NCI-H526 (cell line): ENCODE measurements at places on chromosomes 11 and 22.

GRCh38 chr22:30606455-30607299 is at the start of gene TCN2:
Gene TCN2 (plus strand): TSS chr22:30607174. CDS start chr22:30607332, 158 bp downstream.
- DNase-seq, result peak; percentile 21

GRCh38 chr22:46150655-46151477 is 540 bp downstream of the PPARA start:
- peak; percentile 51 for DNase-seq

DNA sequence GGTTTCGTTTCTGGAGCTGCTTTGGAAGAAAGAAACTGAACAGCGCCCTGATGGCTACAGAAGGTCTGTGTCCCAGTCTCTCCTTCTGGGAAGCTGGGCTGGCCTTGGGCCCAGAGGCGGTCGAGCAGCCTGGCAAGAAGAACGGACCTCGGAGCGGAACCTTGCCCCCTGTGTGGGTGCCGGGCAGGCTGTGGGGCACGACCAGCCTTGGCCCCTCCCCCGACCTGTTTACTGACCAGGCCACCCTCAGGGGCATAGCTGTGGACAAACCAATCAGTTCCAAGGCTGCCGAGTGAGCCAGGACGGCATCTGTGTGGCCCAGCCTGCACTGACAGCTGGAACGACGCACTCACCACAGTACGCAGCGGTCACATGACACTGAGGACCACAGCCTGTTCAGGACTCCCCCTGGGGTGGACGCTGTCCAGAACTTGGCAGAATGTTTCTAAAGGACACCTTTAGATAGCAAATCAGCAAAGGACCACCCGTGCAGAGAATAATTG is 7.2 kb downstream of the PIM3 start:
- no peak for DNase-seq

DNA sequence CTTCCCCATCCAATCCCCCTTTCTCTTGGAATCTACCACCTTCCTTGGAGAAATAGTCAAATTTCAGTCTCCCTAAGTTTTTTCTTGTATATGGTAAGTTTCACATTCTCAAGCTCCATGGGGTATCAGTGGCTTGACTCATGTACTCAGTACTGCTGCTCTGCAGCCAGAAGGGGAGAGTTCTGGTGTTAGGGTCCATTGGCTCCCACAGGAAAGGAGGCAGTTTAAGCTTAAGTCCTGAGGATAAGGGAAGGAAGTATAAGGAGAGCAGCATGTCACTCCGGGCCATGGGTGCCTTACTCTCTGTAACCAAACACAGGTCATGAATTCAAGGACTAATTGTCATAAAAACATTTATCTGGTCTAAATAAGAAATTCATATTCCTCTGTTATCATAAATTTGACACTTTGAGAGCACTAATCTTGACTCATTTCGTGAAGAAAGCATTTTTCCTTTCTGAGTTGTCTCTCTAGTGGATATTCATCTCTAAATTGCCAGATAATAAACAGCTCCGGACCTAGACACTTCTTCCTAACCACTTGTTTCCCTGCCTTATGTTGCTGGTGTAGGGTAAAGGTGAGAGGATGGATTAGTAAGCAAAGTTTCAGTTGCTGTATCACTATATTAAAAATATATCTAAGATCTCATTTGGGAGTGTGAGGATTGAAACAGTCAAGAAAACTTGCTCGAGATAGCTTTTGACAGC is 20.1 kb upstream of the SORL1 start:
- DNase-seq, result no peak

GRCh38 chr11:65611028-65611757 is 2.8 kb downstream of the MAP3K11 start:
- no peak for DNase-seq

- DNase-seq, result no peak
Measured at GRCh38 chr11:67045314-67045713, 11.3 kb upstream of the RHOD start.

- DNase-seq, result no peak
Measured at GRCh38 chr22:39991159-39991860, 3.4 kb upstream of the FAM83F start.

DNA sequence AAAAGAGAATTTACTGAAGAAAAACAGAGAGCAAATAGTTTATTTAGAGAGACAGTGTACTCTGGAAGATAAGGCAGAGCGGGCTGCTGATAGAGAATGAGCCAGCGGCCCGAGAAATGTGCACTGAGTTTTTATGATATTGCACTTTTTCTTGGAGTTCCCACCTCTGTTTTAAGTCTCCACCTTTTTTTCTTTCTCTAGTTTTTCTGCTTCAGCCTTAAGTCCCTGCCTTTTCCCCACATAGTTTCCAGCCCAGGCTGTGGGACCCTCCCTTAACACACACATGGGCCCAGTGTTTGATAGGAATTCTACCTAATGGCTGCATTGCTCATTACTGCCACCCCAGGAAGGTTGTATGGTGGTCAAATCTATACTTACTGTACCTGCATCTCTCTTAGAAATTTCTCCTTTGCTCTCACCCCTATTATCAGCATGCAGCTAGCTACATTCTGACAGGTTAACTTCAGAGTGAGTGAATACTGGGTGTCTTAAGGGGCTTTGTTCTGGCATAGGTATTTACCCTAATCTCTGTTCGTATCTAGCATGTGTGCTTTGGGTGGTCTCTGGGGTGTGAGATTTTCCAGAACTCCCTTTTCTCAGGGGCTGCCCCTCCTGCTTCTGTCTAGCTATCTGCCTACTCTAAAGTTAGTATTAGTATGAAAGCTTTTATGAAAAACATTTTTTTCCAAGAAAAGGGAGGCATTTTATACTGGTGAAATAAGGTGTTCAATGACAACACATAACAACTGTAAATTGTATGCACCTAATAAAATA is 127.3 kb upstream of the TOP3B start:
- DNase-seq, result no peak

DNA sequence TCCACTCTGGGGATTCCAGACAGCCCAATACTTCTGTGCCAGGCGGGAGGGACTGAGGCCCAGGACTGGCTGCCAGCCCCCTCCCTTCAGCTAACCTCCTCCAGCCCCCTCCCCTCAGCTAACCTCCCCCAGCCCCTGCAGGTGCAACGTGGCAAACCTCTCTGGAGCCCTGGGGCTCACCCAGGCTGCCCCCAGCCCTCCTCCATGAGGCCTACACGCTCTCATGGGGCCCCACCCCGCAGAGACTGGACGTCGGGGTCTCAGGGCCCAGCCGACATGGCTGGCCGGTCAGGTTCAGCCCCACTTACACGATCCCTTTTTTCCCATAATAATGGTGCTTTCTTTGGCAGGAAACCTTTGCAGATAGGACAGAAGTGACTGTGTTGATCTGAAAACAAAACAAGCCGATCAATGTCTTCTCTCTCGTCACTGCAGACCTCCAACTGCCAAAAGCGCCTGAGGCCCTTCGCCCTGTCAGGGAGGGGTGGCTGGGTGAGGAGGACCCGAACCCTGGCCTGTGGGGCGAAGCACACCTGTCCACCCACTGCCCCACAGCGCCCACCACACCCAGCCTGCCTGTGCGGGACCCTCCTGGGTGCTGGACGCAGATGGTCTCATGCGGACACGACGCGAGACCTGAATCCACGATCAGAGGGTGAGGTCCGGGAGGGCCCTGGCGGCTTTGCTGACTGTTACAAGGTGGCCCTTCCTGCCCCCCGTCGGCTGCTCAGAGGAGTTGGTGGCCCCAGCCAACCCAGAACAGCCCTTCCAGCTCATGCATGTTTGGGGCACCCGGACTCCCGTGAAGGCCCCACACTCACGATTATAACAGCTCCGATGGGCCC is 33.6 kb downstream of the TRMU start:
- no peak for DNase-seq

DNA sequence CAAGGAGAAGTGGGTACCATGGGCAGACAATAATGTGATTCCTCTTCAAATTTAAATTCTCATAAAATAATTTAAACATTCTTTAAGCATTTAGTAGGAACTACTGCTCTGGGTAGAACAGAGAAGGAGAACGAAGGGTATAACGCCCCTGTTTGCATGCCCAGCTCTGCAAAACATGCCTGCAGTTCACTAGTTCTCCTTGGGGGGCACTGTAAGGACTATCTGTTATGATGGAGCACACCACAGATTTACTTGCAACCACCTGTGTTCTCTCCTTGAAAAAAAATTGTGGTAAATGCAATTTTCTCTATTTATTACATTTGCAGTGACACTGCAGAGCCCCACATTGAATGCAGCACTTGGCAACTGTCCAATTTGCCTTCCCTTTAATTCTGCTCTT is 100.3 kb downstream of the GUCY1A2 start:
- DNase-seq, result peak; percentile 60

DNA sequence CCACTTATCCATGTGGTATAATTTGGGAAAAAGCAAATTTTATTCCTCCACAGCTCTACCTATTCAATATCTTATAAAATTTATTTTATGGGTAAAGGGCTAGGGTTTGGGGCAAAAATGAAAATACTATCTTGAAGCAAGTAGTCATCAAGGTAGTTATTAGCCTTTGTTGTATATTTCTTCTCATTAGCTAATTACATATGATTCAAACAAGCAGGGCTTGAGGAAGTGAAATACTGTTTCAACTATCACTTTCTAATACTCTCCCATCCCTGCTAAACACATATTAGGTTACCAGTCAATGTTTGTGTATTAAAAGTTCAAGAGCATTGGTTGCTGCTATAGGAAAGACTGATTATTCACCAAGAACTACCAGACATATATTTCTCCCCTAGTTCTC is 517.3 kb downstream of the METTL15 start:
- no peak for DNase-seq

GRCh38 chr11:75170516-75171201 is 19.8 kb downstream of the SLCO2B1 start:
- no peak for DNase-seq

DNA sequence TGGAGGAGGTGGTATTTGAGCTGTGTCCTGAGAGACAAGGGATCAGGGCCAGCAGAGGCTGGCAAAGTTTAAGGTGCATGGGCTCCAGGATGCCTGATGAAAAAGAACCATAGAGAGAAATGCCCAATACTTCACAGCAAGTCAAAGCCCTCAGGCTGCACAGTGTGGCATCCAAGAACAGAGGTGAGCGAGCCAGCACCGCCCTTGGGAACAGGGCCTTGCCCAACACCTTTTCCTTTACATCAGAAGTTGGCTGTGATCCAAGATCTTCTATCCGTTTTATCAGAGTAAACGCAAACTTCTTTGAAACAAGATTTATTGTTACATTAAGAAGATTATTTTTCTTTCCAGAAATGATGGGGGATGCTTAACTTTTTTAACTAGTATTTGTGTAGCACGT is 1.4 kb downstream of the B3GNT6 start:
- no peak for DNase-seq

DNA sequence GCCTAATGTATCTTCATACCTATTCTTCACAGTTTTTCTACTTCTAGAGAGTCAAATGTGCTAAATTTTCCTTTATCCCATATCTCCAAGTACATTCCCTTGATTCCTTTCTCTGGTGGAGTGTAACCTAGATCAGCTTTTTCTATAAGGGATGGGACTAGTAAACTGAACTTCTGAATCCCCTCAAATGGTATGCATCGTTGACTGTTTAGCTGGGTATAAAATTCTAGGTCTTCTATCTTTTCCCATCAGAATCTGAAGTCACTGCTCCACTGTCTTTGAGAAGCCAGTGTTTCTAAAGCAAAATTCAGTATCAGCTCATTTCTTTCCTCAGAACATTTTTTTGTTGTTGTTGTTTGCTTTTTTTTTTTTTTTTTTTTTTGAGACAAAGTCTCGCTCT is 1256.8 kb downstream of the BRD1 start:
- no peak for DNase-seq

DNA sequence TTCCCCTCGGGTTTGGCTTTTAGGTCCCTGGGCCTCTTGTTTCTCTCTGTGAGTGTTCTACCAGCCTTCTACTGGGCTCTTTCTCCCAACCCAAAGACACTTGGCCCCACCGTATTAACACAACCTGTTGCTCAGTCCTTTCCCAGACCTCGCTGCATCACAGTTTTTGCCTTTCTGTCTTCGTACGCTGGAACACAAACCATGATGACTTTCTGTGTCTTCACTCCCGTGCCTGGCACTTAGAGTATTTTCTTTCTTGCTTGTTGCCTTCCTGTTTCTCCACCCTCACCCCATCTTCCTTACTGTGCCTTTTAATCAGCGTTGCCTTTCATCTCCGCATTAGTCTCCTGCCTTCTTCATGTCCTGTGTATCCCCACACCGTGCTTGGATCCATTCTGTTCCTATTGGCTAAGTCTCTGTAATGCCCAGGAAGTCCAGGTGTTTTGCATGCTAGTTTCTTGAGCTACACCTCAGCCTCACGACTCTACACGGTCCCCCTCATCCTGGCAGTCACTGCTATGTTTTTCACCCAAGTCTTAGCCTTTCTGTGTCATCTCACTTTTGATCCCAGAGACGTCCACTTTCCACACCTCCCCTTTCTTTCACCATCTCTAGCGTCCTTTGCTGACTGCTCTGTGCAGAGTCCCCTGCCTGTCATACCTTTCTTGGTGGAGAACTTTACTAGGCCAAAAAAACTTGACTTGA is 1.6 kb downstream of the MARK2 start:
- no peak for DNase-seq

- DNase-seq, result no peak
Measured at GRCh38 chr11:9858218-9858617, 194.3 kb downstream of the SWAP70 start.

DNA sequence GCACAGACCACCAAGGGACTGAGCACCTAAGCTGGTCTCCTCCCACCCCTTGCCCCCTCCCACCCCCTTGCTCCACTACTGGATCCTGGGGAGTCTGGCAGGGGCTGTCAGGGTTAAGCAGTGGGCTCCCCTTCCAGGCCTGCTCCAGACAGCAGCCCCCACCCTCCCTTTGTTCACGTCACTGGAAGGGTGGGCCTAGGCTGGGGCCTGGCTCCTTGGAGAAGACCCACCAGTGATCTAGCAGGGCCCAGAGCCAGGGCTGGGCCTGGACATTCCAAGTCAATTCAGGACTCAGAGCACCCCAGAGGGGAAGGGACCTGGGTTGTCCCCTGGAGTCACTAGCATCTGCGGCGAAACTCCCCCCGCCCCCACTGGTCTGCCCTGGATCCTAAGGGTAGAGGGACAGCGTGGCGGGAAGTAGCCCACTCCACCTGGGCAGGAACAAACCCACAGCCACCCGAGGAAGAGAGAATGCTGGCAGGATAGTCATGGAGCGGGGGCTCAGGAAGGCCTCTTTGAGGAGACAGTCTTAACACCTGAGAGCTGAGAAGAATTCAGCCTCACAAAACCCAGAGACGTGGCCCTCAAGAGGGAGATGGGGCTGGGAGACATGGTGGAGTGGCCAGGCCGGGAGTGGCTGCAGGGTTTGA is 45.8 kb downstream of the IGLL1 start:
- no peak for DNase-seq

DNA sequence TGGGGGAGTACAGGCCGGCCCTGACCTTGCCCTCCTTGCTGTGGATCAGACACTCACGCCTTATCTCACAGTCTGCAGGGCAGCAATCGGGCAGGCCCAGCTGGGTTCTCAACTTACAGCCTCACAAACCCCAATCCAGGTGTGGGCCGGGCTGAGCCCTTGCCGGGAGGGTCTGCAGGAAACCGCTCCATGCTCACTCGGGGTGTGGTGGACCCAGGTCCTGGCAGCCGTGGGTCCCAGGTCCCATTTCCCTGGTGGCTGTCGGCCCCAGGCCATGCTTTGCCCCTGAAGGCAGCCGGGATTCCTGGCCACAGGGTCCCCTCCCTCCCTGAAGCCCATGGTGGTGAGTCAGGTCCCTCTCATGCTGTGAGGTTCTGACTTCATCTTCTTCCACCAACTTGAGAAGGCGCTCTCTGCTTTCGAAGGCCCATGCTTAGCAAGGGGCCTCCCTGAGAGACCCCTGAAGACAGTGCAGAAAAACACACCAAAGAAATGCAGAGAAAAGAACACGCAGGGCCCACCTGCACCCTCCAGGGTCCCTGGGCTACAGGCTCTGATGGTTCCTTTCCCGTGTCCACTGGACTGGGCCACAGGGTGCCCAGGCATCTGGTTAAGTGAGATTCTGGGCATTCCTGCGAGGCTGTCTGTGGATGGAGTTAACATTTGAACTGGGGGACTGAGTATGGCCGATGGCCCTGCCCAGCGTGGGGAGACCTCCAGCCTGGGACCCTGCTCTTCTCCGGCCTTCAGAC is 588.2 kb downstream of the BRD1 start:
- DNase-seq, result no peak
